SW480 (cell line): ENCODE measurements at places on chromosomes 12 and 14.

GRCh38 chr14:21308479-21309237, 28.8 kb downstream of the RPGRIP1 start:
- peak; percentile 97 for DNase-seq

- no peak for DNase-seq
These were observed 34.0 kb downstream of the BMAL2 start for GRCh38 chr12:27366621-27367020.

DNA sequence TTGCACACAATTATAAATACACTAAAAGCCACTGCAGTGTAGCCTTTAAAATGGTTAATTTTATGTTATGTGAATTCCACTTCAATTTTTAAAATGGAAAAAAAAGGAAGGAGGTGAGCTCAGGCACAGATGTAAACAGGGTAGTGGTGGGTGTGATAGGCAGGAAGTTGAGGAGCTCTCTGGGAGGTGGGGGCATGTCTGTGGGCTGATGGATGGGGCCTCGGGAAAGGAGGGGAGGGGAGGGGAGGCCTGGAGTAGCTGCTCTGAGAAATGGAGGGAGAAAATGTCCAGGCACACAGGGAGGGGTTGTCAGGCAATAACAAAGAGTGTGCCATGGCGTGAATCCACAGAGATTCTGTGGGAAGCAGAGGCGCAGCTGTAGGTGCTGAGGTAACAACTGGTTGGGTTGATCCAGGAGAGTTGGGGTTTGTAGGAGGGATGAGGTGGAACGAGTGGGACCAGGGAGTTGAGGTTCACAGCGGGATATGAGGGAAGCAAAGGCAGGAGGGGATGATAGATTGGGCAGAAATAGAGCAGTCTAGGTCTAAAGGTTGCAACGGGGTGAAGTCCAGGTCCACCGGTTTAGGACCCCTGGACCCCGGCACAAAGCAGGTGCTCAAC, 57.2 kb downstream of the LTBP2 start:
- no peak for DNase-seq

GRCh38 chr14:71166180-71166837, 259.1 kb downstream of the PCNX1 start:
- peak; percentile 47 for DNase-seq

DNA sequence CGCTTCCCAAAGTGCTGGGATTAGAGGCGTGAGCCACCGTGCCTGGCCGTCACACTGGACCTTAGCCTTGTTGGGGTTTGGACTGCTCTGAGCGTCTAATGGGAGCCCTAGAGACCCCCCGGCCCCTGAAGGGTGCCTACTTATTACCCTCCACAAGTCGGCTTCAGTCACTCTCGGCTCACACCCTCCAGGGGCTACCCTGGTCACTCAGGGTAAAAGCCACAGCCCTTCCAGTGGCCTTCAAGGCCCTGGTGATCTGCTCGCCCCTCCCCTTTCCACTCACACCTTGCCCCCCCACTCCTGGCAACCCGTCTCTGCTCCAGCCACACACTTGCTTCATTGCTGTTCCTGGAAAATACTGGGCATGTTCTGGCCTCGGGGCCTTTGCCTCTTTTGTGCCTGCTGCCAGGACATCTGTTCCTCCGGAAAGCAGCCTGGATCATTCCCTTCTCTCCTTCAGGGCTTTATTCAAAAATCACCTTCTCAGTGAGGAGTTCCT, 3.6 kb upstream of the MORN3 start:
- no peak for DNase-seq

DNA sequence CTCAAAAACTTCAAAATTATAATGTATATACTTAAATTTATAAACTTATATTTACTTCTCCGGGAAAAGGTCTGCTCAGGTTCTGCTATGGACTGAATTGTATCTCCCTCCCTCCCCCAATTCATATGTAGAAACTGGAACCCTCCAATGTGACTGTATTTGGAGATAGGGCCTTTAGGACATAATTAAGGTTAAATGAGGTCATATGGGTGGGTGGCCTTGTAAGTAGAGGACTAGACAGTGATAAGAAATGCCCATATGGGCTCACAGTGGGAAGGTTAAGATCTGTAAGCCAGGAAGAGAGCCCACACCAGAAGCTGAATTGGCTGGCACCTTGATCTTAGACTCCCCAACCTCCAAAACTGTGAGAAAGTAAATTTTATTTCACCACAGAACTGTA, 84.5 kb downstream of the TAOK3 start:
- no peak for DNase-seq

GRCh38 chr12:102903337-102904007, 13.6 kb downstream of the PAH start:
- DNase-seq, result no peak

DNA sequence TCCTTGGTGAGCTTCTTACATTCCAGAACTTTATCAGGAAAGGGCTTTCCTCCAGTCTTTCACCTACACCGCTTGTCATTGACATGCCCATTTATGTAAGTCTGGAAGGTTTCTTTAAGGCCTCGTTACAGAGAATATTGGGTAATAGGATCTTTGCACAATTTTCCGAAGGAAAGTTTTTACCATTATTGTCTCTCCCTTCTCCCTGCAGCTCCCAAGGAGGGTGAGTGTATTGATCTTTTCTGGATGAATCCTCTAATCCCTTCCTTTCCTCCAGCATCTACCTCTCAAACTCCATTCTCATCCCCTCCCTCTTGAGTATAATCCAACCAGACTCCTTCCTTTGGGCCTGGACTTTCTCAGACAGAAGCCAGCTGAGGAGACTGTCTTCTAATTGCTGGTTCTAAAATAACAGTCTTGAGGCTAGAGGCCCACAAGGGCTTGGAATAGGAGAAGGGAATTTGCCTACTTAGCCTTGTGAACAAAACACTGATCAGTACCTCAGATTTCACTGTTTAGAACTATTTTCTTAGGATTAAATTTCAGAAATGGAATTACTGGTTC, 21.8 kb downstream of the WNK1 start:
- DNase-seq, result no peak

- no peak for DNase-seq
These were observed 32.0 kb downstream of the LRIG3 start for GRCh38 chr12:58888131-58888783.

GRCh38 chr14:101475456-101476257, 85.6 kb upstream of the DIO3 start:
- DNase-seq, result no peak

DNA sequence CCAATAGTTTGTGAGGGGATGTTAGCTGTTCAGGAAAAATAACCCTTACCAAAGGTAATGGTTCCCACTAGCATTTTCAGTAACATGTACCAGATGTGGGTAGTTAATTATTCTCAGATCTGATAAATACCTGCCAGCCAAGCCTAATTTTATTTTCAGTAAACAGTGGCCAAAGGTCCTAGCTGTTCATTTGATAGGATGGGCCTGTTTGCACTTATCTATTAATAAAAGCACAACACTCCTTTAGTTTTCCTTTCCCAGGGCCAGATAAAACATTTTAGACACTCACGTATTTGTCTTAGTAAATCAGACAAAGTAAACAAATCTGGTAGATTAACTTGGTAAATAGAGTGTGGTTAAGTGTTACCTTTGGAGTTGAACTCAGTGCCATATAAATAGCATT, 345.1 kb downstream of the RAD51B start:
- DNase-seq, result no peak

- no peak for DNase-seq
These were observed at the start of gene AKAP6 for GRCh38 chr14:32329146-32329545. Gene AKAP6, plus strand, starts transcription at chr14:32329298. Its CDS starts 104,196 bp downstream, at chr14:32433494.

DNA sequence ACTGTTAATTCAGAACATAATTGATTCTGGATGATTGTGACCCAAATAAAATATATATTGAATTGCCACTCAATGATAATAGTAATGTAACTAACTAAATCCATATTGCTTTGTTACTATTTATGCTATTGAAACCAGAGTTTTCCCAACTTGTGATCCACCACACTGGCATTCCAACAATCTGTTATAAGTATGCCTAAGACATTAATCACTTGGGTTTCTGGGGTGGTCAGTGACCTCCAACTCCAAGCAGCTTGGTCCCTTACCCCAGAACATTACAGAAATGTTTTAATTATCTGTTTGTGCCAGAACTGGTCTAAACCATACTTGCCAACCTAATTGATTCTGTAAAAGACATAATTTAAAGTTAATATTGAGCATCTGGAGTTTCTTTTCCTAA, 14.6 kb downstream of the CAPS2 start:
- no peak for DNase-seq

DNA sequence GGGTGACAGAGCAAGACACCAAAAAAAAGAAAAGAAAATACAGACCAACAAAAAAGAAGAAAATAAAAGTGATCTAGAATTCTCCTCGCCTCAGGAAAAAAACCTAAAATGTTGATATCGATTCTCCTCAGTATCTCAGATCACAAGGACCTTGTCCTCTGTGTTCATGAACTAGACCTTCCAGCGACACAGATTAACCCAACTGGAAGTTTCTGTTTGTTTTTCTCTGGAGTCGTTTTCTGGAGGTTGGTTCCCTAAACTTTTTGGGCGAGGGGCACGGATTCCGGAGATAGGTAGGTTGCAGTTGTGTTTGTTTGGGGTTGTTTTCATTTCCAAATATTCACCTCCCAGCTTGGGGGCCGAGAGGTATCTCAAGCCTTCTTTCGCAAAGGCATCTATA, 559 bp upstream of the RFC5 start:
- no peak for DNase-seq

- no peak for DNase-seq
These were observed 1.2 kb downstream of the PHETA1 start for GRCh38 chr12:111367661-111368221.

DNA sequence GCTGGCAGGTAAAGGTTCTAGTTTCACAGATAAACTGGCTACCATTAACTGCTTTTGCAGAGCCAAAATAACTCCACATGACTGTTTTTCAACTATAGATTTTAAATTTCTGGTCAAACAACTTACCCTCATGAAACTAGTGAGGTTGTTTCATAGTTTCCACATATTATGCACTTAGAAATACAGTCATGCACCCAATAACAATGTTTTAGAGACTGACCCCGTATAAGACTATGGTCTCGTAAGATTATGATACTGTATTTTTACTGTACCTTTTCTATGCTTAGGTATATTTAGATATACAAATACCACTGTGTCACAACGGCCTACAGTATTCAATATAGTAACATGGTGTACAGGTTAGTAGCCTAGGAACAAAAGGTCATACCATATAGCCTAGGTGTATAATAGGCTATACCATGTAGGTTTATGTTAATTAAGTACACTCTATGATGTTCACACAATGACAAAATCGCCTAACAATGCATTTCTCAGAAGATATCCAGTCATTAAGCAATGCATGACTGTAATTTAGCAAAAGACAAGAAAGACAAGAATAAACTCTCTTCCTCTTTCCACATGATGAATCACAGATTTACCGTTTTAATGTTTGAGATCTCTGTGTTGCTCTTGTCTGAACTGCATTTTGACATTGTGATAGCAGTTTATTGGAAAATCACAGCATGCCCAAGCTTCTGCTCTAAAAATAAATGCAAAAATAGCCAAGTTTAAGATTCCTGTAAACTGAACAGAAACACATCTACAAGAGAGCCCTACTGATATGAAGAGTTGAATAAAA, 17.1 kb downstream of the DICER1 start:
- DNase-seq, result no peak

DNA sequence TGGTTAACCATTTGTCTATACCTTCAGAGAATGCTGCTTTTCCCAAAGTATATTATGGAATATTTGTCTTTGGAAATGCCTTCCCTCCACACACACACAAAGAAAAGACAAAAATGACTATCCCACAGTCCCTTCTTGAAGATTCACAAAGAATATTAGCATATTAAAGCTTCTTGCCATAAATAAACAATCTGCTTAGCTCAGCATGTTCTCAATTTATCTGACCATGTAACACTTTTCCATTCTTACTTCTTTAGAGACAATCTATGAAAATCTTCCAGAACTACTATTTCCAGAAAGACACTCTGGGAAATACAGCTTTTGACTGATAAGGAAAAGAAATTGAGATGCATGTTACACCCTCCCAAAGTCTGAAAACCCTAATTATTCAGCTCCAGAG, 58.9 kb upstream of the OVCH1 start:
- no peak for DNase-seq

DNA sequence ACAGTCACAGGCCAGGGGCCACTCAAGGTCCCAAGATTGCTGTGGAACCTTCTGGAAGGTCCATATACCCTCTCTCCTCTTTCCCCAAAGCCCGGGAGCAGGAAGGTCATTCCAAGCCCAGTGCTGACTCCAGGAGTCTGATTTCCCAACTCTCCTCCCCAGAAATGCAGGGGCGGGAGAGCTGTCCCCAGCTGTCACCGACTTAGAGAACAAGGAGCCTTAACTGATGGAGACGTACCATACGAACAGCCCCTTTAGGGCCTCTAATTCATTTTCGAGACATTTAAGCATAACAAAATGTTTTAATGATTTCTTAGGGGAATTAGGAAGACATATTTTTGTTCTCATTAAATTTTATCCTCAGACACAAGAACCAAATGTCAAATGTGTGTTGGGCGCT, 99.2 kb downstream of the PHETA1 start:
- no peak for DNase-seq

DNA sequence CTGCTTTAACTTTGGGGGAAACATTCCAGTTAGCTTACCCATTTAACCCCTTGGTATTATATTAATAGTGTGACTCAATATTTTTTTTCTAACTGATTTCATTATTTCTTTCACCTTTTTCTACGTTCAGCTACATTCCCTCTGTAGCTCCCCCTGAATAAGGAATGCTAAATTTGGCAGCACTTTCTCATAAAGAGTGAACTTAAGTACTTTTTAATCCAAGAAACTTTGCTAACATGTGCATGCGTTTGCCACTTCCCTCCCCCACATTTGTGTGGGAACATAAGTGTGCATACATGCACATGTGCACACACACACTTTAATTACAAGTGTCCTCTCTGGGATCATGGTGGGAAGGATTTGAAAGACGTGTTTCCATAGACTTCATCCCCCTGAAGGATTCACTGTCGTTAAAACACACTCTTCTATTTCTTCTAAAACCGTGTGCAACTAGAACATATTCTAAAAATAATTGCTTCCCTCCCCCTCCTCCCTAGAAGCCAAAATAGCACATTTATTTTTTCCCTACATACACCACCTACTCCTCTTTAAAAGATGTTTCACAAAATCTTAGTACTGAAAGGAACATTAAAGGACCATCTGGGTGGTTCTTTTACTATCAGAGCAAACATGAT, 142.6 kb downstream of the PPM1H start:
- no peak for DNase-seq

DNA sequence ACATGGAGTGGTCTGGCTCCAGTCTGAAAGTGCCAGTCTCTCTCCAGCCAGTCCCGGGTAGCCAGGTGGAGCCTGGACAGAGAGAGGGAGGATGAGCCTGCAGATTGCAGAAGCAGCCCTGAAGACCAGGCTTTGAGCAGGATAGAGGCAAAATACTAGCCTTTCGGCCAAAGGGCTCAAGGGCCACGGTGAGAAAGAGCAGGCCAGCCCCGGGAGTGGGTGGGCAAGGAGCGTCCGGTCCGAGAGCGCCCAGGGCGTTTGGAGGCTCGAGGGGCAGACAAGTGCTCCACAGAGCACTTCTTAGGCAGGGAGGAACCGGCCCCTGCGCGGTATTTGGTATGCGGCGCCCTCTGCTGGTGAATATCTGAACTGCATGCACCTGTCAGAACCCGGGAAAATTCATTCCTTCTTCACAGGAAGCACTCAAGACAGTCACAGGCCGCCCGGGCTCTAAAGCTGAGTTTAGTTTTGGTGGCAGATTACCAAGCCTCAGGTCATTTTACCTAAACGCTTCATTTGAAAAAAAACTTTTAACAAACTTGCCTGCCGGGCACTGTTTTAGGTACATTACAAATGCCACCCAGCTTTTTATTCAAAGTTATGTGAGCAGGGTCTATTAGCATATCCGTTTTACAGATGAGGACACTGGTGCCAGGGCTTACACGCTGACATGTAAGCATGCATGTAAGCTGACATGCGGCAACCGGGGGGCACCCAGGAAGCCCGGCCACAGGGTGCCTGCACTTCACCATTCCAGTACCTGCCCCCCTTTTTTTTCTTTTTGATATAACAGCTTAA, 21.0 kb upstream of the PSMC1 start:
- DNase-seq, result peak; percentile 72
